ENCODE measurements at places on chromosomes 7 and 10.
A peak's percentile ranks its signal among the peaks of the same experiment; 100 is the strongest.

- DNase-seq = no peak
These were observed 205.9 kb downstream of the SKAP2 start for GRCh38 chr7:26658389-26659084.

- DNase-seq = peak; percentile 29
These were observed 1.8 kb downstream of the GOLGA7B start for GRCh38 chr10:97851341-97852001.

DNA sequence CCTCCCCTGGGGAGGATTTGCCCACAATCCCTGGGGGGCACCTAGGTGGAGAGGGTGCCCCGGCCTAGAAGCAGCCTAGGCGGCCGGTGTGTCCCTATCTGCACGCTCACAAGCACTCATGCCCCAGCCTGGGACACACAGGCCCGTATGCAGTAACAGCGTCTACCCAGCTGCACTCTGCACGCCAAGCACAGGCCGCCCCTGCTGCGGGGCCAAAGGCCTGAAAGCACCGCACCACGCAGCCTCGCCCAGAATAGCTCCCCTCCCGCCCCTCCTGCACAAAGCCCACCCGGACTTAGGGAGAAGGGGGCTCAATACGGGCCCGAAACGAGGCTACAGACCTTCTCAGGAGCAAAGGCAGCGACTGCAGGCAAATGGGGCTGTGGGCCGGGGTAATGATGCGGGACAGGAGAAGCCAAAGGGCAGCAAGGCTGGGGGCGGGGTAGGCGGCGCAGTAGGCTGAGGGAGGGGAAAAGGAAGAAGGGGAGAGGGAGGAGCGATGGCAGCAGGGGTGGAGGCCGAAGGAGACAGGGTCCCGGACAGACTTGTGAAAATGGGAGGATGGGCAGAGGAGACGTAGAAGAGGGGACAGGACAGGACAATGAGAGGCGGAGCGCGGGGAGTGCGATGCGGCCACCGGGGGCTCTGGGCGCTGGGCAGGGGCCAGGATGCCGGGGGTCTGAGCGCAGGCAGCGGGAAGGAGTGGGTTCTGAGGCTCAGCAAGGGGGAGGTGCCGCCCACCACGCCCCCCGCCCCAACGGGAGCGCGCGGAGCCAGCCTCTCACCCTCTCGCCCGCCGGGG, 544 bp downstream of the GPRIN2 start:
- DNase-seq = no peak

DNA sequence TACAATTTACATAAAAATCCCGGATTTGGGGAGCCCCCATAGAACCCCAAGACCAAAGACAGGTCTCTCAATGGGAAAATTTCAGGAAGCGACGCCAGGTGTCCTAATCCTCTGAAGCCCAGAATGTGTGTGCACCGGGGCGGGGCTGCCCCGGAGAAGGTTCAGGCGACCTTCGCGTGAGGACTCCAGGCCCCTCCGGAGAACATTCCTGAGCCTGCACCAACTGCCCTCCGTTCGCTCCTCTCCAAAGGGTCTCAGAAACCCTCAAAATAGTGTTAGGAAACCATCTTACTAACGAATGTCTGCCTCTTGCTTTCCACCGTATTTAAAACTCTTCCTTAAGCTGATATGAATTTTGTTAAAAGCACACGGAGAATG, 78.5 kb upstream of the INSIG1 start:
- no peak for DNase-seq

DNA sequence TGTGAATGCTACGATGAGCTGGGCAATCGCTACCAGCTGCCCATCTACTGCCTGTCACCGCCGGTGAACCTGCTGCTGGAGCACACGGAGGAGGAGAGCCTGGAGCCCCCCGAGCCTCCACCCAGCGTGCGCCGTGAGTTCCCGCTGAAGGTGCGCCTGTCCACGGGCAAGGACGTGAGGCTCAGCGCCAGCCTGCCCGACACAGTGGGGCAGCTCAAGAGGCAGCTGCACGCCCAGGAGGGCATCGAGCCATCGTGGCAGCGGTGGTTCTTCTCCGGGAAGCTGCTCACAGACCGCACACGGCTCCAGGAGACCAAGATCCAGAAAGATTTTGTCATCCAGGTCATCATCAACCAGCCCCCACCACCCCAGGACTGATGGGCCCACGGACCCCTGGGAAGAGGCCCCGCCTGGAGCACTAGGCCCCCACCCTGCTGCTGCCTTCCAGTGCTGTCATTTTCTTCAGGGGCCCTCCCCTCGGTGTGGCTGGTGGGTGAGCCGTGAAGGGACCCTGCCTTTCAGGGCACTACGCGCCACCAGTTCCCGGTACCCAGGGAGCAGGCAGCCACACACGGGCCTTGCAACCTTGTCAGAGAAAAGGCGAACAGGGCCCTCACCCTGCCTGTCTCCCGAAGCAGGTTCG, 2.3 kb upstream of the ANKRD2 start:
- no peak for DNase-seq

GRCh38 chr10:123637326-123637880, 28.8 kb upstream of the GPR26 start:
- DNase-seq = no peak

- DNase-seq = no peak
These were observed 97.5 kb upstream of the OIT3 start for GRCh38 chr10:72796042-72796441.

DNA sequence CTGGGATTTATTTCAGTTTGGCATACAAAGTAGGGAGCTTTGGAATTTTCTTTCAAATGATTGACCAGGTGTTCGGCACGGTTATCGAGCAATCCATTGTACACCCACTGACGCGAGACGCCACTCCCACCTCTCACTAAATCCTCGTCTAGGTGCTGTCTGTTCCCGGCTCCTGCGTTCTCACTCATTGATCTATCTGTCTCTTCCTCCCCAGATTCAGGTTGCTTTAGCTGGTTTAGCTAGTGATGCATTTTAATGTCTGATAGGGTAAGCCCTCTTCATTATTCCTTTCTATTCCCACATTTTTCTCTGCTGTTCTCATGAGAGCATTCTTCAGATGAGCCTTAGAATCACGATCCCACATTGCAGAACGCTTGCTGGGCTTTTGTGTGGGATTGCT, 91.7 kb downstream of the ELFN1 start:
- DNase-seq = no peak

GRCh38 chr10:120789303-120790203, 61.6 kb upstream of the WDR11 start:
- DNase-seq = no peak

DNA sequence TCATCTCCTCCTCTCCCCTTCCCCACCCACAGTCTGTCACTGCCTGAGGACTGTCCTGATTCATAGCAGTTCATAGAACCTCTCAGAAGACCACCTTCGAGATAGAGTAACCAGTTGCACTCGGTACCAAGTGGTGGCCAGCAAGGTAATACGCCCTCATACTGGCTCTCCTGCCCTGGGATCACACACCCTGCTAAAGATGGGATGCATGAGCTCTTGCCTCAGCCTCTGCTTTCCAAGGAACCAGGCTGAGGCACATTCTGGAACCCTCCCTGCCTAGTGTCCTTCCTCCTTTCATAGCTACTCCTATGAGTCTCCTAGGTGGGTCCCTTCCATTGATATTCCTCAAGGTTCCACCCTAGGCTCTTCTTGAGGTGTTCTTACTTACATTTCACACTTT, 15.5 kb downstream of the CFAP43 start:
- no peak for DNase-seq

DNA sequence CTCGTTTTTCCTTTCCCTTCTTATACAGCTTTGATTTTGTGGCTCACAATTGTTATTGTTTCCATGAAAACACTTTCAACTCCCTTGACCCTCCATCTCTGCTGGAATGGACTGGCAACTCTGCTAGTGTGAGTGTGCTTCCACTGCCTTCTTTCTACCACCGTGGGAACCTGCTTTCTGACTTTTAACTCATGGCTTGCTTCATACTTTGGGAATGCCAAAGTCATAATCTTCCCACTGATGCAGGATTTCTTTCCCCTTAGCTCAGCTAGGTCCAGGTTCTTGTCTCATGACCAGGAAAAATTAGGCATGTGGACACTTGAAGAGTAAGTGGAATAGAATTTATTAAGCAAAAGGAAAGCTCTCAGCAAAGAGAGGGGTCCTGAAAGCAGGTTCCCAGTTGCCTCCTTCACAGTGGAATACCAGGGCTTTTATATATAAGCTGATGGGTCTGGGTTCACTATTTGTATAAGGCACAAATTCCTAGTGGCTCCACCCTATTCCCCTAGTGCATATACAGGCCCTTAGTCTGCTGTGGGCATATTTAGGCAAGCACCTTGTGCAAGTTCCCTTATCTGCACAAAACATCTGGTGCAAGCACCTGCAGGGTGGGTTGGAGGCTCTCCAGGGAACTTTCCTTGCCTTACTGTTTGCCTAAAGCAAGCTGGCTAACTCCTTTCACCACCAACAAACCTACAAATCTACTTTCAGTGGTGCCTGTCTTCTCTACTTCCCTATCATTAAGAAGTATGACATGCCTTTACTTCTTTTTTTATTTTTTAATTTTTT, 119.5 kb downstream of the CFAP58 start:
- DNase-seq = no peak

GRCh38 chr7:118104812-118105441, 79.0 kb upstream of the LSM8 start:
- no peak for DNase-seq

GRCh38 chr7:103966593-103967277, 22.7 kb downstream of the RELN start:
- no peak for DNase-seq

Data from activated CD4-positive, alpha-beta T cell treated with anti-CD3 and anti-CD28 coated beads for 4 hours (primary cell).